CD8-positive, alpha-beta memory T cell (primary cell): ENCODE measurements at places on chromosomes 2 and 18. TPM values are rescaled to one million over a fixed set of nuclear protein-coding genes. Genes with fewer than 3 reads are reported as not detected.

DNA sequence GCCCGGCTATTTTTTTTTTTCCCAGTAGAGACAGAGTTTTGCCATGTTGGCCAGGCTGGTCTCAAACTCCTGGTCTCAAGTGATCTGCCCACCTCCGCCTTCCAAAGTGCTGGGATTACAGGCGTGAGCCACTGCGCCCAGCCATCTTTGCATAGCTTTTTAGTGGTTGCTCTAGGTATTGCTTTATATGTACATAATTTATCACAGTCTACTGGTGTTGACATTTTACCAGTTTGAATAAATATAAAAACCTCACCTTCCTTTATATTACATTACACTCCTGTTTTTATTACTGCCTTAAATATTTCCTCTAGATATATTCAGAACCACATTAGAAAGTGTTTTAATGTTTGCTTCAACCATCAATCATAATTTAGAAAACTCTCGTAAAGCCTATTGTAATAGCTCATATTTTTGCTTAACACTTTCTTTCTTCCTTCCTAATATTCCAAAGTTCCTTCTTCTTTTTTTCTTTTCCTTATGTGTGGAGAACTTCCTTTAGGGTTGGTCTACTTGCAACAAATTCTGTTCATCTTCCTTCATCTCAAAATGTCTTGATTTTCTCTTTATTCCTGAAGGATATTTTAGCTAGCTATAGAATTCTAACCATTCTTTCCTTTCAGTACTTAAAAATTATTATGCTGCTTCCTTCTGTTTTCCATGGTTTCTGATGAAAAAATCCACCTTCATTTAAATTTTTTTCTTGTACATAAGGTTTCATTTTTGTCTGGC is 82.2 kb upstream of the DAPL1 start:
- no peaks in the 10 kb centered on the region for H3K27me3 ChIP-seq
- H3K4me3 ChIP-seq = no peak overlapping the region
- no peak for DNase-seq
- H3K27ac ChIP-seq = no peak overlapping the region

- H3K27ac ChIP-seq = no peak overlapping the region
- no peaks in the 10 kb centered on the region for H3K36me3 ChIP-seq
- no peak overlapping the region for H3K4me3 ChIP-seq
- H3K27me3 ChIP-seq = no peaks in the 10 kb centered on the region
- no peaks in the 10 kb centered on the region for H3K4me1 ChIP-seq
- no peak for DNase-seq
Measured at GRCh38 chr2:100359576-100359975, 37.3 kb upstream of the LONRF2 start.

DNA sequence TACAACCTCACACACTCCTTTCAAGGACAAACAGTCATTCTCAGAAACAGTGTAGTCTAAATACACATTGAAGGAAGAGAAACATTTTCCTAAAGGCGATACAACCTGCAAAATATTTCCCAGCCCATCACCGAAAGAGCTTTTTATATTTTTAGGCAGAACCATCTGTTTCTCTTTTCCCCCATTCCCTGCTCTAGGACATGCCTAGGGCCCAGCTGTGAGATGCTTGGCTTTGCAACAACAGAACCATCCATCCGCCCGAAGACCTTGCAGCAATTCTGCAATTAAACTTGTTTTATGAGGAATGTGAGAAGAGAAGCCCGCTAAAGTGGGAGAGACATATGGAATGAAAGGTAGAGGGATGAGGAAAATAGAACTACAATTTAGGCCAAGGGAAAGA is 105.6 kb upstream of the RFX8 start:
- no peaks in the 10 kb centered on the region for H3K36me3 ChIP-seq
- no peaks in the 10 kb centered on the region for H3K27me3 ChIP-seq
- H3K27ac ChIP-seq = no peak overlapping the region
- H3K4me1 ChIP-seq = no peaks in the 10 kb centered on the region
- H3K4me3 ChIP-seq = no peak overlapping the region

DNA sequence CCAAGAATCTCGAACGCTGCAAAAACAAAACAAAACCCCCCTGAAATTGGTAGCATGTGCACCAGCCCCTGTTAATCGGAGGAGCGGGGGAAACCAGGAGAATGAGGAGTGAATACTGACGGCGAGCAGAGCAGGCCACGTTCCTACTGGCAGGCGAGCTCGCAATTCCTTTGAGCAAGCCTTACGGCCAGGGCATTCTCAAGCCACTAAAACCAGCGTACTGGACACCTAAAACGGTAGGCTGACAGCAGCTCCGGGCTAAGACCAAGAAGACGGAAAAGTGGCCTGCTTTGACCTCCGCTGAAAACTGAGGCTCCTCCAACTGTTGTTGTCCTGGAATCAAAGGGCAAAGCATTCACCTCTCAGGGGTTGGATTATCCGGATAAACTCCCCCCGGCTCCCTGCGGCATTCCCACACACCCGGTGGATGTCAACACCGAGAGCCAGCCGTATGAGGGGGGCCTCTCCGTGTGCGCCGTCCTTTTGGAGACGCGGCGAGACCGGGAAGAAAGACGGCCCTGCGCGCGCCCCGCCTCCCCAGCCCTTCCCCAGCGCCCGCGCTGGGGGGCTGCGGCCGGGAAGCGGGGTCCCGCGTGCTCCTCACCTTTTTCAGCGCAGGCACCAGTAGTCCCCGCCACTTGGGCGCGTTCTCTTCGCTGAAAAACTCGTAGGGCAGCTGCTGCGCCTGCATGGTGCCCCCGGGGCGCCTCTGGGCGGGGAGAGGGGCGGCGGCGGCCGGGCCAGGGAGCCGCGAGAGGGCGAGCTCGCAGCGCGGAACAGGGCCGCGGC is 925 bp downstream of the SOS1 start:
- H3K27me3 ChIP-seq = no peaks in the 10 kb centered on the region
- DNase-seq = peak; percentile 64
- peak overlapping the region; percentile 75 for H3K4me3 ChIP-seq
- H3K36me3 ChIP-seq = no peaks in the 10 kb centered on the region
- H3K4me1 ChIP-seq = peaks cover 31% of the 10 kb centered on the region
- peak overlapping the region; percentile 38 for H3K27ac ChIP-seq

DNA sequence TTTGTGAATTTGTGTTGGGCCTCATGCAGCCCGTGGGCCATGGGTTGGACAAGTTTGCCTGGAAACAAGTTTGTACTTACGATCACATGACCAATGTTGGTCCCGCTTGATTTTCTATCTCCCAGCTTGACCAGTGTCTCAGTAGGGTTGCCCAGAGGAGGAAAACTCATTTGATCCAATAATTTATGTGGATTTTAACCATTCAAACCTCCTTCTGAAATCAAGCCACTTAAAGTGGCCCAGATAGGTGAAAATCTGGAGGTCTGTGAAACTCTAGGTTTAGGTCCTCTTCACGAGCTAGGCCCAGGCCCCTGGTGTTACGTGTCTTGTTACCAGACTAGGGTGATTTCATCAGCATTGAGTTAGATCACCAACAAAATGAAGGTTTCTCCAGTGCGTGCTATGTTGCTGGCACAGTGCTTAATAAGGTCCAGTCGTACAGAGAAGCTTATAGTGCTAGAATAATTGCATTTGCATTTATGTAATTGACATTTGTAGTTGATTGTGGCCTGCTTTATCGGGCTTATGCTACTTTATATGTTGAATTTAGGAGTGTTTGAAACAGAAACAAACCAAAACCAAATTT is 4.4 kb downstream of the ACTR2 start:
- H3K4me1 ChIP-seq = peaks cover 74% of the 10 kb centered on the region
- no peaks in the 10 kb centered on the region for H3K27me3 ChIP-seq

DNA sequence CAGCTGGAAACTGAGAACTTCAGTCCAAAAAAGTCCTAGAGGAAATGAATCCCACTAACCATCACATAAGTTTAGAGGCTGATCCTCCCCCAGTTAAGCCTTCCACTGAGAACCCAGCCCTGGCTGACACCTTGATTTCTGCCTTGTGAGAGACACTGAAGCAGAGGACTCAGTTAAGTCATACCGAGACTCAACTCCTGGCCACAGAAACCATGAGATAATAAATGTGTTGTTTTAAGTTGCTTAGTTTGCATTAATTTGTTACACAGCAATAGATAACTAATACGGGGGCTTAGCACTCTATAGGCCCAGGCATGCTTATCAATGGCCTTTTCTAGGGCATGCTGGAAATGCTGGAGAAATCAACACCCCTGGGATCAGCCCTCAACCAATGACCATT is 3.4 kb upstream of the ADD2 start:
- H3K27ac ChIP-seq = no peak overlapping the region
- DNase-seq = no peak
- peaks cover 7% of the 10 kb centered on the region for H3K4me1 ChIP-seq
- no peaks in the 10 kb centered on the region for H3K36me3 ChIP-seq
- H3K27me3 ChIP-seq = peaks cover 18% of the 10 kb centered on the region
- no peak overlapping the region for H3K4me3 ChIP-seq

- no peaks in the 10 kb centered on the region for H3K36me3 ChIP-seq
- H3K4me1 ChIP-seq = no peaks in the 10 kb centered on the region
- DNase-seq = no peak
- no peak overlapping the region for H3K4me3 ChIP-seq
Measured at GRCh38 chr2:207434306-207434705, 95.5 kb upstream of the CREB1 start.

DNA sequence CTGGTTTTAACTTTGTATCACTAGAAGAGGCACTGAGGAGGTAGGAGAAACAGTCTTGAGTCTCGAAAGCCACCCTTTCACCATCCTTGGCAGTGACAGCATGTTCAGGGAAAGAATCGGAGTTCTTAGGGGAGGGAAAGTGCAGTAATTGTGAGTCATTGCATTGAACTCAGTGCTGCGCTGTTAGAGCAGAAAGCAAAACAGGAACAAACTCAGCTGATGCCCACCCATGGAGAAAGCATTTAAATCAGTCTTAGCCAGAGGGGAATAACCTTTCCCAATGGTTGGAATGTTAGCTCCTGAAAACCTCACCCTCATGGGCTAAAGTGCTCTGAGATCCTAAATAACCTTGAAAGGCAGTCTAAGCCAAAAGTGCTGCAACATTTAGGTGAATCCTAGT is 845.6 kb upstream of the CNTNAP5 start:
- no peaks in the 10 kb centered on the region for H3K36me3 ChIP-seq
- H3K4me1 ChIP-seq = no peaks in the 10 kb centered on the region
- DNase-seq = no peak

DNA sequence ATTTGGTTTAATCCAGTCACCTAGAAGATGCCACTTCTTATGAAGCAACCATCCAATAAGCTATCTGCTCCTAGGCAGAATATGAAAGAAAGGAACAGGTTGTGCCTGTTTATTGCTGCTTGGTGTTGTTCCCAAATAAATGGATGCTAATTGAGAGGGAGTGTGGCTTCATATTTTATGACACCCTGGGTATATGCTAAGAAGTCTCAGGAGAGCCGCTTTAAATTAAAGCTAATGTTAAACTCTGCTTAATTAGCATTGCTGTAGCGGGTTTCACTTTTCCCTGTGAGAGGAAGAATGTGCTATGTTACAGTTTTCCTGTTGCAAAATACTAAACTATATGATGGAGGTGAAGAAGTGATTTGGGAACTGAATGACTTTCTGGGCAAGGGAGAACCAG is 48.7 kb upstream of the TANK start:
- no peaks in the 10 kb centered on the region for H3K4me1 ChIP-seq
- no peak for DNase-seq
- H3K4me3 ChIP-seq = no peak overlapping the region
- no peaks in the 10 kb centered on the region for H3K27me3 ChIP-seq

- peak; percentile 39 for DNase-seq
- H3K36me3 ChIP-seq = no peaks in the 10 kb centered on the region
- H3K4me3 ChIP-seq = peak within 1 kb of the TSS; percentile 42
- H3K27me3 ChIP-seq = no peaks in the 10 kb centered on the region
Measured at GRCh38 chr2:179264368-179265081, at the start of gene SESTD1. Gene SESTD1 (minus strand): TSS chr2:179264832. CDS start chr2:179191841, 72,991 bp downstream.

- H3K36me3 ChIP-seq = no peaks in the 10 kb centered on the region
- H3K27ac ChIP-seq = no peak overlapping the region
- no peak overlapping the region for H3K4me3 ChIP-seq
- DNase-seq = no peak
Measured at GRCh38 chr2:145041706-145042105, 521.8 kb upstream of the ZEB2 start.

DNA sequence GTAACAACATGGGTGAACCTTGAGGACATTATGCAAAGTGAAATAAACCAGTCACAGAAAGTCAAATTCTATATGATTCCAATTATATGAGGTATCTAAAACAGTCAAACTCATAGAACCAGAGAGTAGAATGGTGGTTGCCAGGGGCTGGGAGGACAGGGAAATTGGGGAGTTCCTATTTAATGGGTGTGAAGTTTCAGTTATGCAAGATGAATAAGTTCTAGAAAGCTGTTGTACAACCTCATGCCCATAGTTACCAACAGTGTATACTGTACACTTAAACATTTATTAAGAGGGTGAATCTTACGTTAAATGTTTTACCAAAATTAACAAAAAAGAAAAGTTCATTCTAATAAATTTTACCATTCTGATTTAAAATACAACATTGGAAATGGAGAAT is 92.7 kb upstream of the WDSUB1 start:
- H3K4me1 ChIP-seq = no peaks in the 10 kb centered on the region
- DNase-seq = no peak
- no peak overlapping the region for H3K27ac ChIP-seq
- no peak overlapping the region for H3K4me3 ChIP-seq
- H3K27me3 ChIP-seq = no peaks in the 10 kb centered on the region
- peaks cover 3% of the 10 kb centered on the region for H3K36me3 ChIP-seq

GRCh38 chr18:54877076-54877475 is 48.8 kb downstream of the RAB27B start:
- no peak overlapping the region for H3K27ac ChIP-seq
- no peaks in the 10 kb centered on the region for H3K27me3 ChIP-seq
- DNase-seq = no peak
- H3K4me3 ChIP-seq = no peak overlapping the region
- no peaks in the 10 kb centered on the region for H3K4me1 ChIP-seq

DNA sequence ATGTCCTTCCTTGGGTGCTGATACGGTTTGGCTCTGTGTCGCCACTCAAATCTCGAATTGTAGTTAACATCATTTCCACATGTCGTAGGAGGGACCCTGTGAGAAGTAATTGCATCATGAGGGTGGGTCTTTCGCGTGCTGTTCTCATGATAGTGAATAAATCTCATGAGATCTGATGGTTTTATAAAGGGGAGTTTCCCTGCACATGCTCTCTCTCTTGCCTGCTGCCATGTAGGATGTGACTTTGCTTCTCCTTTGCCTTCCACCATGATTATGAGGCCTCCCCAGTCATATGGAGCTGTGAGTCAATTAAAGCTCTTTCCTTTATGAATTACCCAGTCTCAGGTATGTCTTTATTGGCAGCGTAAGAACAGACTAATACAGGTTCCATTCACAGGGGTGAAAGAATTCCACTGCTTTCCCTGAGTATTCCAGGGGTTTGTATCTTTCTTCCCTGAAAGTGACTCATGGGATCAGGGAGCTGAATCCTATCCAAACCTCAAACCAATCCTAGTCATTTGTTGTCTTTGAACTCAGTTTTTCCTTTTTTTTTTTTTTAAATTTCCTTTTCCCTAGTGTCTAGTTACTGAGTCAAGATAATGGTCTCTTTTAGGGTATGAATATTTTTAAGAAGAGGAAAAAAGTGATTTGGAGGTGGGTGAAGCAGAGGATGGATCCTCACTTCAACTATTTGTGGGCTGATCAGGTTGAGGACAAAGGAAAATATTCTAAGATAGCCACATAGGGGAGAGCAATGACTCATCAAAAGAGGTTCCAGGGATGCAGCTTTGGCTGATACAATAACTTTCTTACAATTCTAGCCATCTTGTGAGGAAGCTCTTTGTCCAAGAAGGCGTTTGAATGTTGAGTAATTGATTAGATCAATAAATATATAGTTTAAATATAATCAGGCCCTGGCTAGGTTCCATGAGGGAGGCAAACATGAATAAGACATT is 19.5 kb upstream of the KCNE4 start:
- no peak for DNase-seq
- H3K27ac ChIP-seq = no peak overlapping the region
- H3K27me3 ChIP-seq = no peaks in the 10 kb centered on the region
- no peak overlapping the region for H3K4me3 ChIP-seq
- no peaks in the 10 kb centered on the region for H3K4me1 ChIP-seq
- H3K36me3 ChIP-seq = no peaks in the 10 kb centered on the region

ALPG gene
- total RNA-seq = not detected

CCDC148 gene
- 0.40 TPM for total RNA-seq

GFPT1 gene
- total RNA-seq = 38.7 TPM

FAM237A gene
- not detected for total RNA-seq

ACTG2 gene
- total RNA-seq = not detected
